NCI-H774 (cell line): ENCODE measurements at places on chromosomes 3 and 15.

DNA sequence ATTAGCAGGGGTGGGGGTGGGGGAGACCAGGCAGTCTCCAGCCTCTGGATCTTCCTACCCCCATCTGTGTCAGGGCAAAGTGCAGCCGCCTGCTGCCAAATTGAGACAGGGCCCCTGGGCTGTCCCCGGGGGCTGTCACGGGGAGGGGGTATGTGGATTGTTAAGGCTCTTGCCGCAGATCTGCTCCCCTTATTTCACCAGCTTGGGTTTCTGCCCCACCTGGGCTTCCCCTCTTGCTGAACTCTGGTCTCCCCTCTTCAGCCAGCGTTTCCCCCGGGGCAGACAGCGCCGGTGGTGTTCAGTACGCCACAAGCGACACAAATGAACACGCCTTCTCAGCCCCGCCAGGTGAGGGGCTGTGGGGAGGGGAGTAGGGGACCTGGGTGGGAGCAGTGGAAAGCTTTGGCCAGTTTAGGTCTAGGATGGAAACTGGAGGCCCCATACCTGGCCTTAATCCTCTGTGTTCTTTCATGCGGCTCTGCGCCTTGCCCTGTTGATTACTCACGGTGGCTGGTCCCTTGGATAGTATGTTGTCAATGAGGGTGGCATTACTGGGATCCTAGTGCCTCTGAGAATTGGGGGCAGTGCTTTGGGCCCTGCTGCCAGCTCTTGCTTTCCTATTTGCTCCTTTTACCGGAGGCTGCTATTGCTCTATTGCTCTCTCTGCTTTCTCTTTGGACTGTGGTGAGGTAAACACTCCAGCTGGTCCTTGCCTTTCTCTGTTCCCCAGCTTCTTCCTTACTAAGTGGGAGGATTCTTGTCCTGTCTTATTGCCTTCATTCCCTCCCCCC is 1.7 kb downstream of the EIF4G1 start:
- no peak for DNase-seq

GRCh38 chr3:85433319-85433718 is 474.5 kb downstream of the CADM2 start:
- no peak for DNase-seq

- DNase-seq: no peak
These were observed 179.9 kb downstream of the PLOD2 start for GRCh38 chr3:145981056-145981455.

DNA sequence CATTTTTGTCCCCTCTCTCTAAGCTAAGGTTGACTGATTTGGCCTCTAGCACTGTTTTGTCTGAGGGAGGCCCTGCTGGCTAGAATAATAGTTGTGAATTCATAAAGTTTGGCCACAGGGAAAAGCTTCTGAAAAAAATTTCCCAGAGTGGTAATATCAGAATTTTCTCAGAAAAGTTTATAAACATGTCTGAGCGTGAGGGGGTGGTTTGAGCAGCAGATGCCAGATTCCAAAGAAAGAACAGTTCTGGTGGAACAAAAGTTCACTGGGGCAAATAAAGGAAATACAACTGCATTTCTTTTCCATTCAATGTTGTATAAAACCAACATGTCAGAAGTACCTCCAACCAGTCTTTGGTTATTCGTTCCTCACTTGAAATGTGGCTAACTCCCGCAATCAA is 61.2 kb downstream of the CLDN1 start:
- DNase-seq: no peak

DNA sequence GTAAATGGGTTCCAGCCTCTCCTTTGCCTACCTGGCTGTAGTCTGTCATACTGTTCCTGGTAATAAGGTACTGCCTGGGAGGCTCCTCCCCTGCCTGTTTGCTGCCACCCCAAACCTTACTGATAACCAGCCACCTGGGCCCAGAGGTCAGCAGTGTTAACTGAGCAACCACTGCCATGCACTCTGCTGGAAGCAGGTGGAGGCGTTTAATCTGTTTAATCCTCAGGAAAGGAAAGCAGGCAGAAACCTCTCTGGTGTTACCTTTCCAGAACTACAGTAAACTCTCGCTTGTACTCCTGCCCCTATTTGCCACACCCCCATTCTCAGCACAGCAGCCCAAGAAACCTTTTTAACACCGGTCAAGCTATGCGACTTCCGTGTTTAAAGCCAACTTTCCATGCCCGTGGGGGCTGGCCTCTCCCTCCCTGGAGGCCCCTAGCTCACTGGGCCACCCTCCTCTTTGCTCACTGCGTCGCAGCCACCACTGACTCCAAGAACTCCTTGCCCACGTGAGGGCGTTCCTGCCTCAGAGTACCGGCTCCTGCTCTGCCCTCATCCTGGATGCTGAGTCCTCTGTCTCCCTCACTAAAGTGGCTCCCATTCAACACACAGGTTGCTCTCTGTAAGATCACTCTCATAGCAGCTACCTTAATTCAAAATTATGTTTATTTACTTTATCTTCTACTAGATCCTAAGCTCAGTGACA is 8.3 kb downstream of the BDH1 start:
- DNase-seq: no peak

DNA sequence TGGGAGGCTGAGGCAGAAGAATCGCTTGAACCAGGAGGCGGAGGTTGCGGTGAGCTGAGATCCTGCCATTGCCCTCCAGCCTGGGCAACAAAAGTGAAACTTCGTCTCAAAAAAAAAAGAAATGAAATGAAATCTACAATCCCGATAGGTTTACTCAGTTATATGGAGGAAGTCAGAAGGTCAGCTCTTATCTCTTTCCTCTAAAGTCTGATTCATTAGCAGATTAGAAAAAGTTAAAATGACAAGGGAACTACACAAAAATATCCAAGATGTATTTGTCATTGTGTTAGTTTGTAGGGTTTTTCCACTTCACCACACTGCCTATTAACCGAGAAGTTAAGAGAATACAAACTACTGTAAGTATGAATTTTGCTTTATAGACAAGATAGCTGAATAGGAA is 420.6 kb downstream of the SHQ1 start:
- DNase-seq: no peak

GRCh38 chr3:197801891-197802778 is 11.1 kb downstream of the LRCH3 start:
- DNase-seq: no peak

DNA sequence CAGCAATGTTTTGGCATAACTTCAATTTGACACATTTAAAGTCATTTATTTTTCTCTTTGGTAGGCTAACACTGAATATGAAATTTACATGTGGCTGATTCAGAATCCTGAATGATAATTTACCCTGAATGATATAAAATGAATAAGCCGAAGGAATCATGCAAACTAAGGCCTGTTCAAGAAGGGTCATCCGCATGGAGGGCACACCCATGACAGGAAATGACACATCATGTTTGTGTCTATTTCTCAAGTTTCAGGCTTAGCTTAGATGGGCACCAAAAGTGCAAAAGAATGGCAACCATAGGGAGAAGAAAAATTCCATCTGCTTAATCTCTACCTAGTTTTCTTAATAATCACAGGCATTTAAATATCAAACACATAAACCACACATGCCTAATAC is 141.5 kb downstream of the DUT start:
- DNase-seq: no peak

DNA sequence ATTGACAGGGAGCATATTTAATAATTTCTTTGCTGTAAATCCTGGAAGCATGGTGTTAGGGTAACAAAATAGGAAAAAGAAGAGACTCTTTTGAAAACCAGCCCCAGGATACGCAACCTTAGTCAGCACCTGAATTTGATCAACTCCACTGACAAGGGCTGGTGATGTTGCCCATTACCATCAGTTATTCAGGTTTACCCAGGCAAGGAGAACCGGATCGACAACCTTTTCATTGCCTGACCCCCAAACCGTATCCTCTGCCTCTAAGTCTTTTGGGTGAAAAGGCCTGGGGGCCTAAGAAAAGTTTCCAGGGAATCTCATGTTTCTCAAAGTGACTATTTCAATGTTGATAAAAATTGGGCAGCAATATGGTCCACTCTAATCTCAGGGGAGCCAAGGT is 313.3 kb downstream of the KBTBD8 start:
- DNase-seq: no peak

- no peak for DNase-seq
These were observed 61.1 kb downstream of the SLC6A6 start for GRCh38 chr3:14463330-14464140.

DNA sequence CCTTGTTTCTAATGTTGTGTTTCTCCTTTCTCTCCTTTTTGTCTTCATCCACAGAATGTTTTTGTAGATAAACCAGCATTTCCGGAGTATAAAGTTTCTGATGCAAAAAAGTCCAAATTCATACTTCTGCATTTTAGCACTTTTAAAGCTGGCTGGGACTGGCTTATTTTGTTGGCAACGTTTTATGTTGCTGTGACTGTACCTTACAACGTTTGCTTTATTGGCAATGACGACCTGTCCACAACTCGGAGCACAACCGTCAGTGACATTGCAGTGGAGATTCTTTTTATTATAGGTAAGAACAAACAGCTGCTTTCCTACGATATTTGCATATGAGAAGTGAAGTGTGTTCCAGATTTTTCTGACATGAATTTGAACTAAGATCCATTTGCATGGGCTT is 199.4 kb downstream of the KCNH8 start:
- DNase-seq: no peak

GRCh38 chr15:60967728-60968127 is 261.4 kb downstream of the RORA start:
- DNase-seq: no peak

GRCh38 chr15:51022206-51022605 is 72.5 kb downstream of the TNFAIP8L3 start:
- no peak for DNase-seq

DNA sequence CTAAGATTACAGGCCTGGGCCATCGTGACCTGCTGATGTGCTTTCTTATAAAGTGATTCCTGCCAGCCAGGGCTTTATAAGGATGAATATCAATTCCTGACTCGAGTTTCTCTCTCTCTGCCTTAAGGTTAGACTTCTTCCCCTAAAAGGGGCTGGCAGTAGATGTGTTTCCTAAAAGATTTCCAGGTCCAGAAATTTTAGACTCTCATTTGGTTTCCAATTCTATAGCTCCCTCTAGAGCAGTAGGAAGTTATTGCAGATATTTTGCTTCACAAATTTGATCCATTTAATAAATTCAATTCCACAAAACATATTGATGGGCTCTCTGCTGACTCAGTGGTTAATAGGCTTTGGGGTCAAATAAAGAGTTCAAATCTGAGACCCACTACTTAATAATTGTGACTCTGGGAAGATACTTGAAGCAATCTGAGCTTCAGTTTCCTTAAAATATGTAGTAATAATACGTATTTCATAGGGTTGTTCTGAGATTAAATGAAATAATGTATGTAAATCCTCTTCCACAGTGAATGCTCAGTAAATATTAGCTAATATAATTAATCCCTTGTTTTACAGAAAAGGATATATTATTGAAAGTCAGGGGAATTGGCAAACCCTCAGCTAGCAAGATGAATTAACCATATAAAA is 2.1 kb downstream of the TRIM69 start:
- peak; percentile 33 for DNase-seq

DNA sequence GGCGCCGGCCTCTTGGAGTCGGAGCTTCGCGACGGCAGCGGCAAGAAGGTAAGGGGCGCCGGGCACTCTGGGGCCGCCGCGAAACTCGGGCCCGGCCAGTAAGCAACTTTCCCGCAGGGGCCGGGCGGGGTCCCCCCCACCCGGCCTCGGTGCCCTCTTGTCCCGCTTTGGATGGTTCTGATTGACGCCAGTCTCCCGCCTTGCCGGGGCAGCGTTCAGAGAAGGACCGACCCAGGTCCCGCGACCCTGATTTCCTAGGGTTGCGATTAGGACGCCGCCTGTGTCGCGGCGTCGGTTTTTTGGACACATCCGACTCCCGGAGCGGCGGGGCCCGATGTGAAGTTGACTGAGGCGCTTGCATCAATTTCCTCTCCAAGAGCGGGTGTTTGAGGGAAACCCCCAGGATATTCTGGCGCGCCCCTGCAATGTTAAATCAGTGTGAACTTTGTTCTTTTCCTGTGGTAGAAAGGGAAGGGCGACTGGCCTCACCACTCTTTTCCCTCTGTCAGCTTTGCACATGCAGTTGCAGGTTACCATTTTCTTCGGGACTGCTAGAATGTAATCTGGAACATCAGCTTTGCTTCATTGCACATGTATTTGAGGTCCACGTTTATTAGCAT is 755 bp downstream of the PDE8A start:
- DNase-seq: no peak

DNA sequence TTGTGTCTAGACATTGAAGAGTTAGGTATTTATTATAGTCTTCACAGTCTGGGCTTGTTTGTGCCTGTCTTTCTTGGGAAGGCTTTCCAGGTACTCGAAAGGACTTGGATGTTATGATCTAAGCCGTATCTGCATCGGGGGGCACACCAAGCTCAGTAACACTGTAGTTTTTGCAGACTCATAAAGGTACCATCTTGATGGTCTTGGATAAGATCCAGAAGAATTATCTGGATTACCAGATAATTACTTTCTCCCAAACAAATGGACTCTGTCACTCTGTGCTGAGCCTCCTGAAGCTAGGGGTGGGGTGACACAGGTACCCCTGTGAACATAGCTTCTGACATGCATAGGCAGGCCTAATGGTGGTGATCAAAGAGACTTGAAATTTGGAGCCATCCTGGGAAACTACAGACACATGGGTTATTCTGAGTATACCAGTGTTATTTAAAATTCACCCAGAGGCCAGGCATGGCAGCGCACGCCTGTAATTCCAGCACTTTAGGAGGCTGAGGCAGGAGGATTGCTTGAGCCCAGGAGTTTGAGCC is 238.6 kb upstream of the TPM1 start:
- DNase-seq: no peak

GRCh38 chr3:154799800-154800199 is 280.3 kb upstream of the MME start:
- DNase-seq: no peak

- no peak for DNase-seq
These were observed 210.2 kb downstream of the TJP1 start for GRCh38 chr15:29612096-29612495.

- DNase-seq: no peak
These were observed 36.6 kb downstream of the ATP11B start for GRCh38 chr3:182829761-182830405.

DNA sequence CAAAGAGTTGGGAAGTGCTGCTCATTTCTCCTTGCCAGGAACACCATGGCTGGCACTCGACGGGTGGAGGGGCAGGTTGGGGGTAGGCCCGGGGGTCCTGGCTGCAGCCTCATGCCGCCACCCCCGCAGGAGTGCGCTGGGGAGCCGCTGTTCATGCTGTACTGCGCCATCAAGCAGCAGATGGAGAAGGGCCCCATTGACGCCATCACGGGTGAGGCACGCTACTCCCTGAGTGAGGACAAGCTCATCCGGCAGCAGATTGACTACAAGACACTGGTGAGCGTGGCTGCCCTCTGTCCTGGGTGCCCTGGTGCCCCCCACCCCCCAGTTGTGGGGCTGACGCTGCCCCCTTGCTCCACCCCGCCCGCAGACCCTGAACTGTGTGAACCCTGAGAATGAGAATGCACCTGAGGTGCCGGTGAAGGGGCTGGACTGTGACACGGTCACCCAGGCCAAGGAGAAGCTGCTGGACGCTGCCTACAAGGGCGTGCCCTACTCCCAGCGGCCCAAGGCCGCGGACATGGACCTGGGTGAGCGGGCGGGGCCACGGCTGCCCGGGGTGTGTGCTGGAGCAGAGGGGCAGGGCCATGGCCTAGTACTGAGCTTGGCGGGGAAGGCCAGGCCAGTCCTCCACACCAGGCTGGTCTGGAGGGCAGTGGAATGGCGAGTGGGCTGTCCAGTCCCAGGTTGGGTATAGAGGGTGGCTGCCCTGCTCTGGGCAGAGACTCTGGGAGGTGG is 45.1 kb downstream of the PLXNA1 start:
- no peak for DNase-seq

- no peak for DNase-seq
These were observed 9.5 kb downstream of the KLF13 start for GRCh38 chr15:31335989-31336592.

GRCh38 chr3:128073807-128074206 is 21.6 kb downstream of the SEC61A1 start:
- no peak for DNase-seq
